Chondrocyte (in vitro differentiated cells): ENCODE measurements at places on chromosomes 2 and 18.

DNA sequence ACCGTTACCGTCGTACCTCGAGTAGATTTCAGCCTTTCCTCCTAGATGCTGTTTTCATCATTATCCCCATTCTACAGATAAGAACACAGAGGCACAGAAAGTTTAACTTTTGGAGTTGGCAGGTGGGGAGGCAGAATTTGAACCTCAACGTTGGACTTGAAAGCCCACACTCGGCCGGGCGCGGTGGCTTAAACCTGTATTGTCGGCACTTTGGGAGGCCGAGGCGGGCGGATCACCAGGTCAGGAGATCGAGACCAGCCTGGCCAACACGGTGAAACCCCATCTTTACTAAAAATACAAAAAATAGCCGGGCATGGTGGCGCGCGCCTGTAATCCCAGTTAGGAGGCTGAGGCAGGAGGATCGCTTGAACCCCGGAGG is 11.5 kb downstream of the CATIP start:
- no peak for DNase-seq

GRCh38 chr2:20080839-20081415 is 29.5 kb upstream of the LAPTM4A start:
- no peak for DNase-seq

GRCh38 chr18:65725251-65726050 is 25.4 kb upstream of the CDH7 start:
- DNase-seq, result no peak

DNA sequence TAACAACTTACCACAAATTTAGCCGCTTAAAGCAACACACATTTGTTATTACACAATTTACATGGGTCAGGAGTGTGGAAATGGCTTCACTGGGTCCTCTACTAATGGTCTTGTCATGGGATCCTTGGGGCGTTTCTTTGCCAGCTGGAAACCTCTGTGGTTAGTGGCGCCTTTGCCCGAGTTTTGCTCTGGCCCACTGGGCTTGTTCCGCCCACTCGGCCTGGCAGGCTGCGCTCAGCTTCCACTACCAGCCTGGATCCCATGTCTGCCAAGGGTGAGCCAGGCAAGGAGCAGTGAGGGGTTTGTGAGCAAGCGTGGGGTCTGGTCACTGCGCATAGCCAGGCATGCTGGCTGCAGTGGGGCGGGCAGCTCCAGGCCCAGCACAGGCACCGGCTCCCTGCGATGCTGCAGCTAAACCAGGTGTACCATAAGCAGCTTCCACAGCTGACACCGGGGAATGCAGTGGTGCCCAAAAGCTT is 16.2 kb upstream of the MBD2 start:
- no peak for DNase-seq
